Umbilical cord (tissue), 2 donors: ENCODE measurements at places on chromosomes 2 and 18.
A peak's percentile ranks its signal among the peaks of the same experiment; 100 is the strongest.

DNA sequence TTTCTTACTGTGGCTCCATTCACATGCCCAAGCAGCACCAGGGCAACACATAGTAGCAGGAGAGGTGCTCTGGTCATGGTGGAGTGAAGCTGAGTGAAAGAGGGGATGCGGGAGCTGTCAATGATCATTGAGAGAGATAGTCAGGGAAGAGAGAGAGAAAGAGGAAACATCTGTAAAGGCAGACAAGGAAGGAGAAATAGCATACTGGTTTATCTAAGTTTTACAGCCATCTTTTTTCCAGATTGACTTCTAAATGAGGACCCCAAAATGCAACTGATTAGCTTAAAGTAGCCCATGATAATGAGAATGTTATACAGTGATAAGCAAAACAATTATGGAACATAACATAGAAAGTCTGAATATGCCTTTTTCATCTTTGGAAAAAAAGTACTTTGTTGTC, at the start of gene C2orf66:
Gene C2orf66, minus strand, starts transcription at position 96 of the 400 bp plus-strand sequence. Its CDS starts 19 bp downstream, at position 77.
- DNase-seq, result no peak

- no peak for DNase-seq
Observed at GRCh38 chr2:237144516-237144915, 58.8 kb downstream of the COPS8 start.

DNA sequence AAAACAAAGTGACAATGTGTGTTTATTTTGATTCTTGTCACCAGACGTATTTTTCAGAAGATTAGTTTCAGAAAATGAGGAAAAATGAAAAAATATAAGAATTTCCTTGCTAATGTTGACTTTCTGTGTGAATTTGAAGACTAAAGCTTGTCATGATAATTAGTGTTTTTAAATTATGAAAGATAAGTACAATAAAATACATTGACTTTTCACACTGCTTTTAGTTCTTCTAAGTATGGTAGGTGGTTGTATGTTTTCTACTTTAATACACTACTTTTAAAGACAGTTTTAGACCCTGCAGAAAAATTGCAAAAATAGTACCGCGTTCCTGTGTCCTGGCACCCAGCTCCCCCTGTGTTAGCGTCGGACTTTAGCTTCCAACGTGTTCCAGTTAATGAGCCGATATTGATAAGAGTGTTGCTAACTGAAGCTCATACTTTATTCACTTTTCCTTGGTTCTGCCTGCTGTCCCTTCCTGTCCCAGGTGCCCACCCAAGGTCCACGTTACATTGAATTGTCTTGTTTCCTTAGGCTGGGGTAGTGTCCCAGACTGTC, 695 bp downstream of the RBFA start:
- peak; percentile 10 for DNase-seq

DNA sequence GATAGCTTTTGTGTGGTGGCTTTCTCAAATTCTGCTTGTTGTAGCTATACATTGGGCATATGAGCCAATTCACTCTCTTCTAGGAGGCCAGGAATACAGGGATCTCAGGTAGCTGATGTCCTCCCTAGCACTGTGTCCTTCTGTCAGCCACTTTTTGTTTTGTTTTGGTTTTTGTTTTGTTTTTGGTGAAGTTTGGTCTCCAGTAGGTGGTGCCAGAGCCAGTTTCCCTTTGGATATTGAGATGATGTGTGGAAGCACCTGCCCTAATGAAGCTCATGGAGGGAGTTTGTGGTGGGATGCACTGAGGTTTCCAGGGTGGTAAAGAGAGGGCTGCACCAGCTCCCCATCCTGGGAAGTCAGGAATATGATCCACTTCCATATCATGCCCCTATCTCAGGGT, 100.5 kb upstream of the VWC2L start:
- DNase-seq, result no peak

DNA sequence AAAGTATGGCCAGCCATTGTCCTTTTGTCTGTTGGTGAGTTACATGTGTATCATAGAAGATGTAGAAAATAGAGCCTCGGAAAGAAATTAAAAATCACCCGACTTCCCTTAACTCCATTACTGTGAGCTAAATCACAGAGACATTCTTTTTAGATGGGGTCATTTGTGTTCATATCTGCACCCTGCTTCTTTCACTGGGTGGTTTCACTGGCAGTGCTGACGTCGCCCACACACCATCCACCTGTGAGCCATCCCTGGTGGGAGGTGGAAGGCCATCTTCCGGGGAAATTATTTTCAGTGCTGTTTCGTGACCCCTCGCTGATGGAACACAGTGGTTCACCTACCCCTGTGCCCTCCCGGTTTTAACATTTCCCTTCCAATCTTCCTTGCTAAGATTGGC, 21.2 kb downstream of the SH3BP4 start:
- no peak for DNase-seq

DNA sequence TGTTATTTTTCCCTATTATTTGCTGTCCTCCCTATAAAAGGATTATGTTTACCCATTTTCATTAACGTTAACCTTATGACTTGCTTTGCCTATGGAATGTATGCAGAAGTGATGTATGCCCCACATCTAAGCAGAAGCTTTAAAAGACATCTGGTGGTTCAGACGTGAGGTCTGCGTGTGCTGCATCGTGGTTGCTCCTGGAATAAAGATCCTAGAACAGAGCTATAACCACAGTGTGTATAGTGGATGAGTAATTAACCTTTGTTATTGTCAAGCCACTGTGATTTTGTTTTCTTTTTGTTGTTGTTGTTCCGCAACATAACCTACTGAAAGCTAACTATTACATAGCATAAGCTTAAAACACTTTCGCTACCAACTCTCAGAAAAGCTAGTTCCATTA, 20.9 kb upstream of the CFAP36 start:
- DNase-seq, result no peak

DNA sequence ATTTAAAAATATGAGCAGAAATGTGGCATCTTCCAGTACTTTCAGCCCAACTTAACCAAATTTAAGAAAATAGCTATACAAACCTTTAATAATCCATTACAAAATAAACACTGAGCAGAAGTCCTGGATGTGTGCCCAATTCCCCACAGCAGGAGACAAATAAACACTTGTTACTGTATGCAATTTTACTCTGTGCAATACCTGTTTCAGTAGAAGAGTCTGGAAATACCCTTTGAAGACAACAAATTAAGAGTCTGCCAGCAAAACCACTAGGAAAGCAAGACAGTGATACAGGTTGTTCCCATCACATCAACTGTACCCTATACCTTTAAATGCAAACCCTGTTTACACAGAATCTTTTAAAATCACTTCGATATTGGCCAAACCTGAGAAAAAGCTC, 41.4 kb upstream of the RNU4ATAC start:
- no peak for DNase-seq

DNA sequence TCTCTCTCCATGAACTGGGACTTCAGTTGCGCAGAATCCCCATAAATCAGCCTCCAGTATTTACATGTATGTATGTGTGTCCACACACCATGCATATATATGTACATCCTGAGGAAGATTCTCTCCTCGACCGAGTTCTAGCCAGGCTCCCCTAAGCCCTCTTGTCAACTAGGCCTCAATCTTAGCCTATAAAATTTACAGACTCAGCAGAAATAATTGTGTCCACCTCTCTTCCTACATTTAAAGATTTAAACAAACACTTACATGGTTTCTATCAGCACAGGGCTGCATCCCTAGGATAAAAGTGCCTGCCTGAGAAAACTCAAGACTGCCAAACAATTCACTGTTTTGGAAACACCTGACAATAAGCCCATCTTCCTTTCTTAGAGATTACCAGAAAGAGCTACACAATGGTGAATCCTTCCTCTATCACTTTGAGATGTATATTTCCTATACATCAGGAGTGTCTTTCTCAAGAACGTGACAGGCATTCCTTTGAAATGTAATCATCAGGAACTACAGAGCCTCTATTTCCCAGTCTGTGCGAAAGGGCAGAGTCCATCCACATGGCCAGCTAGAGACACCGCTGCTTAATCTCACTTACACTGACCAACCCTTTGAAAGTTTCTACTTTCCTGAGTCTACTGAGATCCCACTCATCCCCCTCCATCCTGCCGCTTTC, 39.5 kb downstream of the ZNF519 start:
- no peak for DNase-seq

DNA sequence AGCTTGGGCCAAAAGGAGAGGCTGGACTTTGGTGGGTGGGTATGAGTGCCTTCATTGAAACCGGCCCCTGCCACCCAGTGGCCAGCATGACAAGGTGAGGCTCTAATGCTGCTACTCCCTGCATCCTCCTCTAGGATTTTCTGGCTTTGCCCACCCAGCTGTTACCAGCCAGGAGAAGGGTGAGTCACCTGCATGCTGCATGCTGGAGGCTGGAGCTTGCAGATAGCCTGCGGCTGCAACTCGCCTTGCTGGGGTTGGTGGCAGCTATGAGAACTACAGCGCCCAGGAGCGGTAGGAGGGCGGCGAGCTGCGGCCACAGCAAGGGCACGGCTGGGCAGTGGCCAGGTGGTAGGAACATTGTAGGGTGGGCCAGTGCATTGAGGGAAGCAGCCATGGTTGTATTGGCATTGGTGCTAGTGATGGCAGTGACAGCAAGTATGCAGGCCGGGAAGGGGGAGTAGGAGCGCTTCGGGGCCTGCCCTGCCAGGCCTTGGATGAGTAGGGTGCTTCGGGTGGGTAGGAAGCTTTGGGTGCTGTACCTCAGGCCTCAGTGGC, 75.4 kb upstream of the SLC35G4 start:
- DNase-seq, result no peak

GRCh38 chr2:24908461-24908901, 11.6 kb downstream of the ADCY3 start:
- DNase-seq, result no peak

DNA sequence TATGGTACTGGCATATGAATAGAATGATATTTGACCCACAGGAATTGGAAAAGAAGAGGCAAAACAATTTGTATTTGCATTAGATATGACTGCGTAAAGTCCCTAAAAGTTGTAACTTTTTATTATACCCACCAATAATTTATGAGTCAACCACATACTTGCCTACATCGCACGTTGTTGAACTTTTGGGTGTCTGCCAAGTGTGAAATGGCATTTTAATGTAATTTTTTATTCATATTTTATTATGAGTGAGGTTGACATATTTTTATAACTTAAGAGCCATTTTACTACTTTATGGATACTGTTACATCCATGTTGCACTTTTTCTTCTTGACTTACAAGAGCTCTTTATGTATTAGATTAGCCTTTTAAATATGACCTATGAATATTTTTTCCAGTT, 4.6 kb downstream of the DSC2 start:
- DNase-seq, result no peak

DNA sequence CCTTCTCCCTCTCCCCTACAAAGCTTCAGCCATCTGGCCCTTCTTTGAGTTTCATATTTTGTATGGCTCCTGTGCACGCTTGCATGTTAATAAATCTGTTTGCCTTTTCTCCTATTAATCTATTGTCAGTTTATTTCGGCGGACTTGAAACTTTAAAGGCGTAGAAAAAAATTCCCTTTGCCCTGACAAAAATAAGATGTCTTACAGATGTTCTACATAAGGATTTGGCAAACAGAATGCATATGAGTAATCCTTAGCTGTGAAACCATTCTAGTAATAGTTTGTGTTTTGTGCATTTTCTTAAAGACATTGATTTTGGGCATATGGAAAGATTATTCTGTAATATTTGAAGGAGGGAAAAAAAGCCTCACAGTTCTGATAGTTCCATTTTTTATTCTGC, 15.0 kb upstream of the BMPR2 start:
- DNase-seq, result no peak

DNA sequence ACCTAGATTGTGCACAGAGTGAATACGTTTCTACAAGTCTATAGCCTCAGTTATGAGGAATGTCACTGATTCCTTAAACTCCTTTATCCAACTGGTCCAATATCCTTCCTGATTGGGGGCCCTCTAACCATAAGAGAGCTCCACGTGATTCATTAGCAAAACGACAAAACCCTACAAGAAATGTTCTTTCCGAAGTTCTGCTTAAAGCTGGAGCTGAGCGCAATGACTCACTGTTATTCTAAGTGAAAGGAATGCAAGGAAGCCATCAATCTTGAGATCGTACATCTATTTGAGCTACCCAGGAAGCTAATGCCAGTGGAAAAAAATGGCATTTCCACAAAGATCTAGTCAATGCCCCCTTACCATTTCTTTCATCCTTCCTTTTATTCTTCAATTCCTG, 354.9 kb upstream of the CDH20 start:
- peak; percentile 70 for DNase-seq

DNA sequence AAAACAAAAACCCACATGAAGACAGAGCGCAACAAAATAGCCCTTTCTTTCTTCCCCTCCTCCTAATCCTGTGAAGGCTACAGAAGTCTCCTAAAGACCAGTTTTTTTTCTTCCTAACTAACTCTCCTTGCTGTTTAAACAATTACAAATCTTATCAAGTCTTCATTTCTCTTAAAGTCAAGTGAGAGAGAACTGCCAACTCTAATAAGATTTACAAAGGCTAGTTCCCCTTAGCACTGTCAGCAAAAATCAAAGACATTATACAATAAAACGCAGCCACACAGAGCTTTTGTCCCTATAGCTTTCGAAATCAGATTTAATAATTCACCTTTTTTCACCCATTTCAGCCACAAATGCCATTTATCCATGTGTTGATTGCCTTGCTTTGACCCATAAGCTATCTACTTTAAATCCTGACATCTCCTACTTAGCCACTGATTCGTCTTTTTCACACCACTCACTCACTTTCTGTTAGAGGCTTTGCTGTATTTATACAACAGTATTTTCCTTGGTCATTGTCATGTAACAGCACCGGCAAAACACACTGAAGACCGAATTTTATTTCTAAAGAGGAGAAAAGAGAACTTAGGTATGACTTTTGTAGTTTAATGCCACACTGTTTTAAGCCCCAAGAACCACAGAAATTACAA, 5.9 kb downstream of the NRXN1 start:
- DNase-seq, result peak; percentile 29

DNA sequence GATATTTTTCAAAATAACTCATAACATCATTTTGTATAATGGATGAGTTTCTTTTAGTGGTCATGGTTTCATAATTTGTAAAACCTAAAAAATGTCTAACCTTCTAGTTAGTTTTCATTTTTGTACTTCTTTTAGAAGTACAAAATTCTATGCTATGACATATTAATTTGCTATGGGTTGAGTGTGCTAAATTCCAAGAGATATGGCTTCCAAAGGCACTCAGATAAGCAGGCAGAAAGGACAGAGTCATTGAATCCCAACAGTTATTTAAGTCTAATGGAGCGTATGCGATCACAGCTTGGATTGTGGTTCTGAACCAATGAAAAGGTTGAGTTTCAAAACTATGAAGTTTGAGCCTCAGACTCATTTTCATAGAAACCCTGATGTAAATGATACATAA, 37.0 kb downstream of the GCG start:
- DNase-seq, result no peak

- DNase-seq, result no peak
Observed at GRCh38 chr2:54054271-54054670, 61.1 kb upstream of the ACYP2 start.
